ENCODE measurements at places on chromosomes 16 and 17.

GRCh38 chr16:27720731-27721530 is 171.0 kb downstream of the KATNIP start:
- no peak for DNase-seq

GRCh38 chr17:15744074-15744676 is 12.1 kb downstream of the TBC1D26 start:
- DNase-seq: no peak

DNA sequence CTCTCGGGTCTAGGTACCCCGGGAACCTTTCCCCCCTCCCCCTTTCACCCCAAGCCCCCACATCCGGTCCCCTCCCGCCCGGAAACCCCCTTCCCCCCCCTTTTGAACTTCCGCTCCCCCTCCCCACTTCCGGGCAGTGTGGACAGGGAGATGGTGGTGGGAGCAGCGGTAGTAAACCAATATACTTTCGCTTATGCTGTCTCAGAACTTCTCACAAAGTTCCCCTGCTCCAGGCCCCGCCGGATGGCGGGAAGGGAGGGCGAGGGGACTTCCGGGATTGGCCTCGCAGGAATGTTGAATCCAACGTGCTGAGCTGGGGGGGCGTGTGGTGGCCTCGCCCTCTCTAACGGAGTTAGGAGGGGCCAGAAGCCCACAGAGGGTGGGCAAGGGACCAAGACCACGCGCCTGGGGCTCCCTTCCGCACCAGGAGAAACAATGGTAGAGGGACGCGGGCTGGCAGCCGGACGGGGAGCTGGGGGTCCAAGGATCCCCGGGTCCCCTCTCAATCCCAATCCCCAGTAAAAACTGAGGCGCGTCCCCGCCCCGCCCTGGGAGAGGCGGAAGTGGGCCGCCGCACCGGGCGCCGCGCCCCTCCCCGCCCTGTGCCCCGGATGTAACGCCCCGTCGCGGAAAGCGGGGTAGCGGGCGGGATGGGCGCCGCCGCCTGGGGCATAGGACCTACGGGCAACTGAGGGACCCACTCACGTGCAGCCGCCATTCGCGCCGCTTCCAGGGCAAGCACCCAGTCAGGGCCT is 742 bp downstream of the PFN1 start:
- DNase-seq: peak; percentile 63

GRCh38 chr17:40561871-40562611 is 3.2 kb downstream of the CCR7 start:
- DNase-seq: no peak

DNA sequence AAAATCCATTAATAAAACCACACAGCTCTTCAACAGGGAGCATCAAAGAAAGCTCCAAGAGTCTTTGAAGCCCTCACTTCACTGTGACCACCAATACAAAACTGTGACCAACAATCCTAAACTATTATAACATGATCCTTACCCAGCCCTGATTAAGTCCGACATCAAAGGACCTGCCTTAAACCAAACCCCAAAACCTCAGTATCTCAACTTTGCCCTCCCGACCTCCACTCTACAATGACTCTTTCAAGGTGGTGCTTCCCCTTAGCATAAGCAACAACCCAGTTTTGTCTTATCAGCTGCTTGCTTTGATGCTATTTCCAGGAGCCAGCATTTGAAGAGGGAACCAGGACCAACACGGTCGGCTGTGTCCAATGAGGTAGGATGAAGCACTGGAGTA is 8.5 kb upstream of the PRSS22 start:
- no peak for DNase-seq

DNA sequence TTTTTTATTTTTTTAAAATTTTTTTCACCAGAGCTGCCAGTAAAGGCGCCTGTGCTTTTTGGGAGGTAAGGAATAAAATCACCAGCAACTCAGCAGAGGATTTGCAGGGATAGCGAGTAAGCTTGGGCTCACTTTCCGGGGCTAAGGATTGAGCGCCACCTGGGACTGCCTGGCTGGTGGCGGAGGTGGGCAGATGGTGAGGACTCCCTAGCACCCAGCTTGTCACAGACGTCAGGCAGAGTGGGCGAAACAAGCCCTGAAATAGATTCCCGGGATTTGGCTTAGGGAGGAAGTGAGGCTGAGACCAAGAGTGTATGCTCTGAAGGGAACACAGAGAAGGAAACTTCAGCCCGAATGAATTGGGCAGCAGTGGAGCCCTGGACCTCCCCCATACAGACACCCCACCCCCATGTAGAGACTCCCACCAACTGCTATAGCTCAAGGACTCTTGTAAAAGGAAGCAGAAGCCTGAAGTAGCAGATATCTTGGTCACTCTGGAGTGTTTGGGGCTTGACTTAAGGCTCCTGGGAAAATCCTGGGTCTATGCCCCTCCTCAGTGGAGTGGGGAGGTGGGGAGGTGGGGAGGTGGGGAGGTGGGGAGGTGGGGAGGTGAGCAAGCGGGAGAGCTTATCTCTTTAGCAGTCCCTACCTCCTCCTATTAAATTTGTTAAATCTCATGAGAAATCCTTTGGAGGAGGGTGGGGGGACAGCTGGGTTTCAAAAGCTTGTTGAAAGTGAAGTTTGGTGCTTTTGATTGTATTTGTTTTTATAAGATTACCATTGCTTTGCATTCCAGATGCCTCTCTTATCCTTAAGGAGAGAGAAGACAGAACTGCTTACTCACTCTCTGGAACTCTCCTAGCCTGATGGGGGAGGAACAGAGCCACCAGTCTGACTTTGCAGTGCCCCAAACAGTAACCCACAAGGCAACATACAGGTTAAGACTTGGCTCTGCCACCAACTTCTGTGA is 8.2 kb downstream of the ARL4D start:
- no peak for DNase-seq

DNA sequence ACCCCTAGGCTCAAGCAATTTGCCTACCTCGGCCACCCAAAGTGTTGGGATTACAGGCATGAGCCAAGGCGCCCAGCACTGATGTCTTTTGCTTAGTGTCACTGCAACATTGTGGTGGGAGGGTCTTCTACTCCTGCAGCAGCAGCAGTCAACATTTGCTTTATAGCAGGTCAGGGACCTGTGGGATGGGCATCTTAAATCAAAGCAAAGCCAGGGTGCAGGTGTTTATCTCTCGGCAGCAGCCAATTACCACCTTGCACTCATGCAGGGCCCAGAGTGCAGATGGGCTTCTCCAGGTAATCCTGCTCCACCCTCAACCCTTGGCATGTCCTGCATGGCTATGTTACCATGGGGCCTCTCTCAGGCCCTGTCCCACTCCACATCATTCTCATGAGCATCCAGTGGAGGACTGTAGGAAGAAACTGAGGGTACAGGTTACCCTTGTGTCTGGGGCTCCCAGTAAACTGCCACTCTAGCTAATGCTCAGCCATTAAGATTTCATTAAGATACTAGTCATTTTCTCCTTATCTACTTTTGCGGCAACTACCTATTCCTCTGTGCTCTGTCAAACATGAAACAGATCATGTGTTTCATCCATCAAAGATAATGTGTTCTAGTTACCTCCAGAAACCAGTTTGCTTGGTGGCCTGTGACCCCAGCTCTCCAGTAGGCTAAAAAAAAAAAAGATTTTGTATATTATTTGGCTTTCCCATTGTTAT is 16.8 kb downstream of the ADGRG5 start:
- no peak for DNase-seq

DNA sequence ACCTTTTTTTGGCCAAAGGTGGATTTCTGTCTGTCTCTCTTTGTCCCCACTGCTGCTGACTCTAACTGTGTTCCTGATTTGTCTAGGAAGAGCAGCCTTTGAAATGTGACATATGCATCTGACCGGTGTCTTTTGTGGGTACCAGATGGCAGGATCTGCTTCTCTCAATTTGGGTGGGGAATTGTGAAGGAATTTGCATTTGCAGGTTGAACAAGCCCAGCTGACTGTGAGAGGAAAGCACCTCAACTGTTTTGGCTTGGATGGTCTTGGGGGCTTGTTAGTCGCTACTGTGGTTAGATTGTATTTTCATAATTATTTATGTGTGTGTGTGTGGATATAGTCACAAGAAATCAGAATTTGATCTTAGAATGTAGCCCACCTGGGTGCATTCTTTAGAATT is 37.7 kb upstream of the LCMT1 start:
- no peak for DNase-seq

DNA sequence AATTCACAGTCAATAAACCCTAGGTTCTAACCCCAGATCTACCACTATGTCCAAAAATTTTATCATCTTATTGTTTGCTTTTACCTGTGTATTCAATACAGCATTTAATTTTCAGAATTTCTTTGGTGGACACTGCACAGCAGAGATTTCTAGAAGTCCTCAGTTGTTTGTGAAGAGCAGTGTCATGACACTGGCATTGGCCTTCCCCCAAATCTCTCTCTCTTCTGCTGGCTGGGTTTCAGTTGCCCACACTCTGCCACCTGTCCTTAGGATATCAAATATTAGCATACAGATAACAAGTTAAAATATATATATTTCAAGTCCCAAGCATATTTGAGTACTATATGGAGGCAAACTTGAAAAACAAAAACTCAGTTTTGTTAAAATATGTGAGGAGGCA is 2.0 kb upstream of the THUMPD1 start:
- peak; percentile 25 for DNase-seq

GRCh38 chr17:49878931-49879904 is 31.3 kb upstream of the TAC4 start:
- DNase-seq: no peak

DNA sequence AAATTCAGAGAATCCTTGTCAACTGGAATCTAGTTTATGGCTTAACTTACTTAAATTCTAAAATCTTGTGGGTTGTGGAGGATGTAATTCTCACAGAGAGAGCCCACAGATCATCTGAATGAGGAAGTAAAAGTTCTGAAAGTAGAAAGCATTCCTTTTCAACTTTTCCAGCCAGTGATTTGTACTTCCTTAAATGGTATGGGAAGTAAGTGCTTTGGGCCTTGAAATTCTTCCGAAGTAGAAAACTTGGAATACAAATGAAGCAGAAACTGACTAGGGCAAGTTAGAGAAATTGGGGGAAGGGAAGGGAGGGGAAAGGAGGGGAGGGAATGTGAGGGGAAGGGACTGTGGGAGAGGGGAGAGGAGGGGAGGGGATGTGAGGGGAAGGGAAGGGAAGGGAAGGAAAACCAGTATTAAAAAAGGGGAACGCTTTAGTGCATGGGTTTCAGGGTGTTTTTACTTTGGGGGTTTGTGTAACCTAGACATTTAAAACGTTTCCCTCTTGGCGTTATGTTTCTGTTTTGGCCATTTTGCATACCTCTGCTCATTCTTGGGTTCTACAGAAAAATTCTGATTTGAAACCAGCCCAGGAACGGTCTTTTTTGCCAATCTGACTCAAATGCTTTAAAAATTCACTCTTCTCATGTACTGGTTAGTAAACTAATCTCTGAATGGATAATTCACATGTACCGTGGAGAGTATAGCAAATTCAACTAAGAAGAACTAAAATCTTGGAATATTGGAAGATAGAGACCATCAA is 15.5 kb upstream of the SNTB2 start:
- DNase-seq: no peak

DNA sequence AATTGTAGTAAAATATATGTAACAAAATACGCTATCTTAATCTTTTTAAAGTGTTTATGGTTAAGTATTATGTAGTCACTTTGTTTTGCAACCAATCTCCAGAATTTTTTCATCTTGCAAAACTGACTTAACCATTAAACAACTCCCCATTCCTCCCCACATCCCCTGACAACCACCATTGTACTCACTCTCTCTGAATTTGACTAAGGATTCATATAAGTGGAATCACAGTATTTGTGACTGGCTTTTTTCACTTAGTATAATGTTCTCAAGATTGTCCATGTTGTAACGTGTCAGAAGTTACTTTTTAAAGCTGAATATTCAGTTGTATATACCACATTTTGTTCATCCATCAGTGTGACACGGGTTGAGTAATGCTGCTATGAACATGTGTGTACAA is 10.6 kb downstream of the ORC6 start:
- no peak for DNase-seq

GRCh38 chr16:76199681-76200220 is 77.5 kb upstream of the CNTNAP4 start:
- DNase-seq: no peak

- DNase-seq: peak; percentile 46
These were observed 1.3 kb downstream of the ZNF276 start for GRCh38 chr16:89722392-89723278.

- no peak for DNase-seq
These were observed 16.5 kb downstream of the GPT2 start for GRCh38 chr16:46900455-46901235.

- no peak for DNase-seq
These were observed 171.4 kb downstream of the COPRS start for GRCh38 chr17:31687505-31688126.

GRCh38 chr17:52885882-52886281 is 727.4 kb upstream of the CA10 start:
- DNase-seq: no peak

DNA sequence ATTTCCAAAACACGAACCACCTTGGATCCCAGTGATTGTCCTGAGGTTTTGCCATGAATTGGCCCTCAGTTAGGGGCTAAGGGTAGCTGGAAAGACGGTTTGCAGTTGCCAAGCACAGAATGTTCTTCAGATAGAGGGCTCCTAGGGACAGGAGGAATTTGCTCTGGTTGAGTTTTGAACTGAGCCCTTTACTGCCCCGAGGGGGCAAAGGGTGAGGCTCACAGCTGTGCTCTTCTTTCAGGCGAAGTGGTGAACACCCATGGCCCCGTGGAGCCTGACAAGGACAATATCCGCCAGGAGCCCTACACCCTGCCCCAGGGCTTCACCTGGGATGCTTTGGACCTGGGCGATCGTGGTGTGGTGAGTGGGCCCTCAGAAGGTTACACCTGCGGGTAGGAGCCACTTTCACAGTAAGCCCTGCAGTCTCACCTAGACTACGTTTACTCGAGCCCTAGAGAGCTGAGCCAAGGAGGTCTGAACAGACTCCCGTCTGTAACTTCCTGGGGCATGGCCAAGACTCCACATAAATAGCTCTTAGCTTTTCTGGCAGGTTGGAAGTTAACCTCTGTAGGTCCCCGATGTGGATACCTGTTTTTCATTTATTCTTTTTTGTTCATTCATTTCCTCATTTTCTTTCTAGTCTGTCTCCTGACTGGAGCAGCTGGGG is 32.5 kb downstream of the NMT1 start:
- no peak for DNase-seq

GRCh38 chr16:86496929-86497461 is 13.3 kb upstream of the FOXF1 start:
- DNase-seq: no peak

GRCh38 chr17:48547808-48548522 is 3.1 kb upstream of the HOXB2 start:
- DNase-seq: peak; percentile 59

- DNase-seq: no peak
These were observed 648 bp upstream of the ERCC4 start for GRCh38 chr16:13919330-13919682.
